AG10803 (cell line): ENCODE measurements at places on chromosomes 1 and 21.

- no peak for DNase-seq
Observed at GRCh38 chr1:93079685-93080141, 630 bp downstream of the MTF2 start.

- no peak for DNase-seq
Observed at GRCh38 chr1:210535761-210536160, 207.1 kb downstream of the HHAT start.

DNA sequence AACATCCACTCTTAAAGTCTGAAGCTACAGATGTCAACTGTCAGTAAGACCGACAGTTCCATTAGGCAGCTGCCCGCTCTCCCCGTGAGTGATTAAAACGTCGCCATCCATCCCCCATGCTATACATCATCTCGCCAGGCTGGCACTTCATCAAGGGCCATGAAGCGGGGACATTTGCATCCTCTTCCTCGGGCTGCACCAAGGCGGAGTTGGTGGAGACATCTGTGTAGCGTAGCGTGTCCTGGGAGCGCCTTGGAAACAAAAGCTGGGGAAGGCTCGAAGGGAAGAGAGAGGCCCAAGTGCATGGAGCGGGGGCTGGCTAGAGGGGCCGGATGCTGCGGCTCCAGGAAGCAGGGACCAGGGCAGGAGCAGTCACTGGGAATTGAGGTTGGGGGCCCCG is 250.1 kb downstream of the KAZN start:
- no peak for DNase-seq

- DNase-seq: no peak
Observed at GRCh38 chr1:206651958-206652890, 16.9 kb downstream of the DYRK3 start.

DNA sequence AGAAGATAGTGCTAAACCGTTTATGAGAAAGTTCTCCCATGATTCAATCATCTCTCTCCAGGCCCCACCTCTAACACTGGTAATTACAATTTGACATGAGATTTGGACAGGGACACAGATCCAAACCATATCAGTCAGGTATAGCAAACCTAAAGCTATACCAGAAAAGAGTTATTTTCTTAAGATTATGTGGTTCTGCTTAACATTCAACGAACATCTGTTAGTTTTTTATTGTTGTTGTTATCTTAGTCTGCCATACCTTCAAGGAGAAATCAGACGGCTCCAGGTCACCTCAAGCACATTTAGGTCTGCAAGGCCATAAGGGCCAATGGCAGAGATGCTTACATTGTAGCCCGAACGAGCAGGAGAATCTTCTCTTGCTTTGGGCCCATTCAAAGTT is 89.5 kb upstream of the ETV3 start:
- DNase-seq: no peak

GRCh38 chr1:206065547-206066145 is 12.7 kb downstream of the RHEX start:
- DNase-seq: no peak

DNA sequence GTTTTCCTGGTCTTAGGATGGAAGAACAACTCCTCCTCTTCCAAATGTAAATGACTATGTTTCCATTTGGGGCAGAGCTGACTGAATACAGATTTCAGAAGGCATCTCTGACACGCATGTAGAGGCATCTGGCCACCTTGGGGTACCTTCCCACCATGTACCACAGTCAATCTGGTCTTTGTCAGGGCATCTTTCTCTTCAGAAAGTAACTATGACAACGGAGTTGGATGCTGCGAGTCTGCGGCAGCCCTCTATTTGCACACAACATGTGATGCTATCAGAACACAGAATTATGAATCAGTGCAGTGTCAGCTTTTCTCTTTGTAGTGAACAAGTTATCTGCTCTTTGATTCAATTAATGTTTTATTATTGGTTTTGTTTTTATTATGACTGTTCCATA is 94.7 kb downstream of the TSEN15 start:
- no peak for DNase-seq
